ENCODE measurements at places on chromosomes 1 and 21.

GRCh38 chr1:77970192-77970591 is 8.7 kb downstream of the FUBP1 start:
- no peak for DNase-seq

GRCh38 chr1:53822931-53823330 is 15.2 kb downstream of the NDC1 start:
- DNase-seq = no peak

- DNase-seq = no peak
Observed at GRCh38 chr1:66330722-66331141, 203.2 kb upstream of the SGIP1 start.

GRCh38 chr1:234601301-234602017 is 8.5 kb downstream of the IRF2BP2 start:
- DNase-seq = no peak

GRCh38 chr1:43313771-43314170 is 13.0 kb downstream of the TIE1 start:
- no peak for DNase-seq

DNA sequence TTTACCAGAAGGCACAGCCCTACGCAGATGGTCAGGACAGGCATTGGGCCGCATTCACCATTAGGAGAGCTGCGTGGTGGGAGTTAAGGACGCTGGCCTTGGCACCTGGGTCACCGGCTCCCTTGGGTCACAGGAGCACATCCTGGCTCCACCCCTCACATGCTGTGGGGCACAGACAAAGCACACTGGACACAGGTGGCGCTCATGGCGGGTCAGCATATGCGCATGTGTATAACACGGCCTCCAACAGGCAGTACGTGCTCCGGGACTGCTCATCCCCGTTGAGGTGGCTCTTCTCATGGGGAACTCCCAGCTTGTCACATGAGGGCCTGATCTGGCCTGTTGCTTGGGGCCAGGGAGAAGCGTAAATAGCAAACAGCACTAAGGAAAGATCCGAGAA is 25.0 kb downstream of the PGBD5 start:
- no peak for DNase-seq
